ENCODE measurements at places on chromosomes 16 and 17.
A peak's percentile ranks its signal among the peaks of the same experiment; 100 is the strongest.

- no peak for DNase-seq
These were observed 26.6 kb upstream of the OR1F1 start for GRCh38 chr16:3161235-3162018.

GRCh38 chr17:49979748-49980479 is 10.9 kb downstream of the DLX4 start:
- DNase-seq, result no peak

DNA sequence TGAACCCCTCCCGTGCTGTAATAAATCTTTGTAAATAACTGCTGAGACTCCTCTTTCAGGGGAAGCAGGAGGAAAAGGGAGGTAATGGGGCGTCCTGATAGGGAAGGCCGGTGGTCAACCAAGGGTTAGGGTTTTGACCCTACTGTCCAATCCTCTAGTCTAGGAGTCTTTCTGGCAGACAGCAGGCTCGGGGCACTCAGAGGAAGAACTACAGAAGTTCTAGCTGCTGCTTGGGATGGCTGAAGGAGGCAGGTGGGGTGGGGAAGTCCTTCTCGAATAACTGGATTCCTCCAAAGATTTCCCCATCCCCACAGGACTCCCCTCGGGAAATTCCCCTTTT is 387 bp upstream of the STARD3 start:
- no peak for DNase-seq

GRCh38 chr16:23500212-23500861 is 10.0 kb downstream of the GGA2 start:
- DNase-seq, result no peak

DNA sequence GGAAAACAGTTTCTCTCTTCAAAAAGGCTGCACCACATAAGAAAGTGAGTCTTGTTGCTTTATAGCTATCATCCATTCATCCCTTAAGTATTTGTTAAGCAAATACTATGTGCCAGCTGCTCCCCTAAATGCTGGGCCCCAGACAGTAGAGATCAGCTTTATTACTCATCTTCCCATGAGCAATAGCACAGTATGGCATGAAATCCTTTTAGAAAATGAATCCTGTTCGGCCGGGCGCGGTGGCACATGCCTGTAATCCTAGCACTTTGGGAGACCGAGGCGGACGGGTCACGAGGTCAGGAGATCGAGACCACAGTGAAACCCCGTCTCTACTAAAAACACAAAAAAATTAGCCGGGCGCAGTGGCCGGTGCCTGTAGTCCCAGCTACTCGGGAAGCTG is 99.5 kb downstream of the MYO1D start:
- peak; percentile 45 for DNase-seq

GRCh38 chr17:46071796-46072195 is 72.7 kb downstream of the STH start:
- DNase-seq, result no peak

- no peak for DNase-seq
These were observed 478.4 kb upstream of the GOT2 start for GRCh38 chr16:59212492-59213024.

- no peak for DNase-seq
These were observed 1.4 kb upstream of the DHX8 start for GRCh38 chr17:43482103-43483012.

GRCh38 chr17:3005696-3006095 is 57.7 kb downstream of the OR1D5 start:
- DNase-seq, result no peak

DNA sequence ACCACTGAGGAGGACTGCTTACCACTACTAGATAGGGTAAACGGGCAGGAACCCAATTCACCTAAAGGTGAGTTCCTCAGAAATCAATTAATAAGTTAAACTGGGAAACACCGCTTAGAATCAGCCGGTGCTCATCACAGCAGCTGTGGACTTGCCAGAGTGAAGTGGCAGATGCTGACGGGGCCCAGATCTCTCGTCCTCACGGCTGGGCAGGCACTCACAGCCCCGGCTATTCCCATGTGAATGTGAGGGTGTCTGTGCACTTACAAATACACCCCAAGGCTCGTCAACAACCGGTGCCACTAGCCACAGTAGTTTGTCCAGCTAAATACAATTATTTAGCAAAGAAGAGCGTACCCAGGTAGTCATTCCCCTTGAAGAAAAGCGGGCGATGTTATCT is 29.7 kb downstream of the MBTPS1 start:
- DNase-seq, result no peak

DNA sequence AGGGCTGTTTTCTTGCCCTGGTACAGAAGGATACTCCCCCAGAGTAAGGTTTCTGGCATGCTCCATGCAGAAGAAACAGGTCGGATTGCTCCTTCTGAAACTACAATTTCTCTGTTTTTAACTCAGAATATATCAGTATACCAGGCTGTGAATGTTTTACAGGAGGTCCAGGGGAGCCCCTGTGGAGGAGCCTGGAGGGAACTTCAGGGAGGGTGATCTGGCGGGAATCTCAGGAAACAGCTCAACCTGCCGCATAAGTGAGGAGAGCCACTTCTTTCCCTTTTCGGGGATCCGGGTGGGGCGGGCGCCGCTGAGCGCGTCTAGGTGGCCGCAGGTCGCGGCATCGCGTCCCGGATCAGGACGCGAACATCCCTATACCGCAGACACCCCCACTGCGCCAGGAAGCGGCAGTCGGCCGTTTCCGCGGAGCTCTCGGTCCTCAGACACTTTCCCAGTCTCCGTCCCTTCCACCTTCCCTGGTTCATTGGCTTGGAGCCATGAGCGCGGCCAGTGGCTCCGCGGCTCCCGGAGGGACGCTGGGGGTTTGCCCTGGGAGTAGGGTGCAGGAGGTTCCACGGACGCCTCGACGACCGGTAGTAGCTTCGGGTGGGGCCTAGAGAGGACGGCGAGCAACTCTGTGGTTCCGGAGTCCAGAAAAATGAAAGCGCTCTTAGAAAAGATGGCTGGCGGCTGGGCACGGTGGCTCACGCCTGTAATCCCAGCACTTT is 3.1 kb upstream of the ZNF764 start:
- peak; percentile 43 for DNase-seq

DNA sequence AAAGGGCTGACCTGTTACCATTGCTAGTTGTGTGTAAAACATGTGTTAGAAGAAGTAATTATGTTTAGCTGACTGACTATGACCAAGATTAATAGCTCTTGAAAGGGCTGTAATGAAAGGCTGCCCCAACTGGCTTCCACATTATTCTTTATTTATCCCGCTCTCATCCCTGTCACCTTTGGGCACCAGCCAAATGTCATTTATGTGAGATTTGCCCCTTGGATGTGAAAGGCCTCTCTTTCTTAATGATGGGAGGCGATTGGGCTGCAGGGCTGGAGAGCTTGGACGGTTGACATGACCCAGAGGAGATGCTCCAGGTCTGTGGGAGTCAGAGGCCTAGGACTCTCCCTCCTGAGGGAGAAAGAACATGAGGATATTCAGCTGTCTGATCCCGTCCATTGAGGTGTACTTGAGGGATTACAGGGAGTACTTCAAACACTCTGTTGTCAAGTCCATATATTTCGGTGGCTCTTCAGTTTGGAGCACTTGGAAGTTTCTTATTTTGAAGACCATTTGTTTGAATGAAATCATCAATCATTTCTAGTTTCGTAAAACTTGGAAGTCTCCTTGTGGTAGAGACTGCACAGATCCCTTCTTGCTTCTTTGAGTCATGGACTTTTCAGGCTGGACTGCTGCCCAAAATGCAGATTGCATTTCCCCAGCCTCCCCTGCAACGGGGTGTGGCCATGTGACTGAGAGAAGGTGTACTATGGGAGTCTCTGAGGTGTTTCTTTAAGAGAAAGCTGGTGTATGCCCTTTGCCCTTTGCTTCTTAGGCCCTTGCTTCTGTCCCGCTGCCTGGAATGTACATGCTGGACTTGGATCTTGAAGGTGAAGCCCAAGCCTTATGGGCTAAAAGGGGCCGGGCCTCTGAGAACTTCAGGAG is 51.3 kb downstream of the FTO start:
- DNase-seq, result no peak

DNA sequence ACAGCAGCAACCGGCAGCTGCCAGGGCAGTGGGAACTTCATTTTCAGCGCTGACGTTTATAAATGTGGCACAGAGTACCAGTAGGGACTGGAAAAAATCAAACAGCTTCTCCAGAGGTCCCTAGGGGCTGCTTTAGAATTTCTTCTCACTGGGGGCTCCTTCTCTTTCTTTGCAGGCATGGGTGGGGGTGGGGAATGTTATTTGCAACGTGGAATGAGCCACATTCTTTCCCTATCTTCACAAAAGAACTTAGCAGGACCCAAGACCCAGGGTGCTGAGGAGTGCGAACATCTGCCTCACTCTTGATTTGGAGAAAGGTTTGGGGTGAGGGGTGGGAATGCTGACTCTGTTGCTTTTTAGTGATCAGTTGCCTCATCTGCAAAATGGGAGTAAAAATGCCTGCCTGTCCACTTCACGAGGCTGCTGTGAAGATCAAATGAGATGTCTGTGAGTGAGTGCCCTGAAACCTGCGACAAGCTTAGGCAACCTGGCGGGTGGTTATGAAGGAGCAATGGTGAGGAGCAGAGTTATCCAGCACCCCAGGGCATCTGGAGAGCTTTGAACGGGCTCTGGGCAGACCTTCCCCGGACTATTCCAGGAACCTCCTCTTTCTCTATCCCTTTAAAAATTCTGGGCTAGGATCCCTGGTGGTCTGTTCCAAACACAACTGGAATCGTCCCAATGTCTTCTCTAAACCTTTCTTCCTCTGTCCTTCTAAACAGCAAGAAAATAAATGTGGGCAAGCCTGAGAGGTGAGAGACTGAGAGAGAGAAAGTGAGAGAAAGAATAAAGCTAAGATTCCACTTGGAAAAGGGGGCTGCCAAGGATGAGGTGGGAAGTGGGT is 10.7 kb upstream of the PIPOX start:
- no peak for DNase-seq

- DNase-seq, result no peak
These were observed 62.5 kb downstream of the ABCA8 start for GRCh38 chr17:68892658-68893057.

- DNase-seq, result no peak
These were observed 15.2 kb downstream of the IL34 start for GRCh38 chr16:70661534-70661917.

- DNase-seq, result no peak
These were observed 144.0 kb upstream of the TBX2 start for GRCh38 chr17:61255647-61256046.

GRCh38 chr16:11232852-11233726 is 22.9 kb downstream of the SOCS1 start:
- no peak for DNase-seq

- no peak for DNase-seq
These were observed 452.8 kb downstream of the SLC39A11 start for GRCh38 chr17:72639711-72640110.

- DNase-seq, result peak; percentile 59
These were observed 6.3 kb downstream of the TERF2IP start for GRCh38 chr16:75653922-75654321.

DNA sequence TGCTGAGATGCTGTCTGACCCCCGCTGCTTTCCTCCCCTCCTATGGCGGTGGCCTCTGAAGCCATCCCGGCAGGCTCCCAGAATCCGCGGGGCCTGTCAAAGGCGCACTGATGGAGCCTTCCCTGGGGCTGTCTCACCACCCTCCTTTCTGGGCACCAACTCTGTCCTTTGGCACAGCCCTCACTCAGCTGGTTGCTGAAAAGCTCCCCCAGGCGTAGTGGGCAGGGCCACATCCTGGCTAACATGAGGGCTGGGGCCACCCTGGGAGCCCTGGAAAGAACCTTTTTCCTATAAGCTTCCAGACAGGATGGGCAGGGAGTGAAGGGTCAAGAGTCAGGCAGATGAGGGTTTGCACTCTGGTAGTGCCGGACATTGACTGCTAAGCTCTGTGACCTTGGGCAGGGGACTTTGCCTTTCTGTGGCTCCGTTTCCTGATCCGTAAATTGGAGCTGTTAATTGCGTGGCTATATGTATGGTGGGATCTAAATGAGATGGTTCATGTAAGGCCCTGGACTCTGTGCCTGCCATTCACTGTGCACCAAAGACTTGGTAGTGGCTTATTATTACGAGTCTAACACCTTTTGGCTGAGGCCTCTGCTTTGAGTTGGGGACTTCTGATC is 27.6 kb upstream of the LASP1NB start:
- no peak for DNase-seq

DNA sequence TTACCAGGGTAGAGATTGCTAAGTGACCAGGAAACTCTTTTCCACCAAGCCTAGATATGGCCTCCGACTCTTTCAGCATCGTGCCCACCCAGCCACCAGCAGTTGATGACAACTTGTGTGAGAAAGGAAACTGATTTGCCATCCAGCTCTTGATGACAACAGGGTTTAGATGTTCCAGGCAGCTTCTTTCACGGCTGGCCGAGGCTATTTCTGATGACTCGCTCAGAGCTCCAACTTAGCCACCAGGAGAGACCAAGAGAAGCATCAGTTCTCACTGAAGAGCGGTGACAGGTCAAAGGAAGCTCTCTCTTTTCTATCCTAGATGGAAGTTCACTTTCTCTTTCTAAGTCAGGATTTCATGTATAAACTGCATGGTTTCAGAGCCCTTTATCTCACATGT is 61.2 kb downstream of the MPHOSPH6 start:
- no peak for DNase-seq

DNA sequence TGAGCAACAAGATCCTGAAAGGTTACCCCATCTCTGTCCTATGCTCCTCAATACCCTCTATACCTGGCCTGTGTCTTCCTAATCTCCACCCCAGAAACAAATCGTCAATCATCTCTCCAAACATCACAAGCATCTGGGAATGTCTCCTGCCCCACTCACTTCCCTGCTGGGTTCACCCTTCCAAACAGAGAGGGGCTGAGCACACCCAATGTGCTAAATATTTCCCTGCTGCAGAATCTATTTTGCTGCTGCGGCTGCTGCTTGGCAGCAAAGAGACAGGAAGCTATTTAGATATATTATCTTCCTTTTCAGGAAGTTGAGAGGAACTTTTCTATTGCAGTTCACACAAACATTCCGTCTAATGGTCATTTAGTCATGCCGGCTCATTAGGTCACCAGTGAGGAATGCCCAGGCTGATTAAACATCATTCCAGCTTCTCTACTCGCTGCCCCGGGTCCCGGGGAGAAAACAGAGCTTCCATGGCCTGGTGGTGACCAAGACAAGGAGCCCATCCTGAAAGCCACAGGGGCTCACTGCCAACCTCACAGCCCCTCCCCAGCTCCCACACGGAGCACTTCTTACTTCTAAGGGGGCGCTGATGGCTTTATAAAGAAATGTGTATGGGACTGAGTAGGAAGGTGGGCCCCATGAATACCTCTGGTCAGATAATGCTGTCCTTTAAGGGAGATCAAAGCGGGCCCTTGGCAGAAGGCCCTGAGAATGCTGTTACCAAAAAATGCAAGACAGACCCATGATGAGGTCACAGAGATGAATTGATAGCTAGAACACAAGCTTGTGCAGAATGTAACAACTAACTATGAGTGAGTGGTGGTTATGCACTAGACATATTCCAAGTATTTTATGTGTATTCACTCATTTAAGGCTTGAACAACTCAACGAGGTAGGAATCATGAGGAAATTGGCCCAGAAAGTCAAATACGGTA is 218.3 kb downstream of the SOX9 start:
- peak; percentile 86 for DNase-seq

- no peak for DNase-seq
These were observed 10.1 kb downstream of the KCTD5 start for GRCh38 chr16:2692251-2692947.

- no peak for DNase-seq
These were observed 81.6 kb upstream of the GSE1 start for GRCh38 chr16:85531516-85531915.

GRCh38 chr16:11759997-11760396 is 17.3 kb upstream of the TXNDC11 start:
- DNase-seq, result no peak
